ENCODE measurements at places on chromosomes 4 and X.

GRCh38 chr4:110637408-110638088, 14.7 kb upstream of the PITX2 start:
- DNase-seq = no peak

DNA sequence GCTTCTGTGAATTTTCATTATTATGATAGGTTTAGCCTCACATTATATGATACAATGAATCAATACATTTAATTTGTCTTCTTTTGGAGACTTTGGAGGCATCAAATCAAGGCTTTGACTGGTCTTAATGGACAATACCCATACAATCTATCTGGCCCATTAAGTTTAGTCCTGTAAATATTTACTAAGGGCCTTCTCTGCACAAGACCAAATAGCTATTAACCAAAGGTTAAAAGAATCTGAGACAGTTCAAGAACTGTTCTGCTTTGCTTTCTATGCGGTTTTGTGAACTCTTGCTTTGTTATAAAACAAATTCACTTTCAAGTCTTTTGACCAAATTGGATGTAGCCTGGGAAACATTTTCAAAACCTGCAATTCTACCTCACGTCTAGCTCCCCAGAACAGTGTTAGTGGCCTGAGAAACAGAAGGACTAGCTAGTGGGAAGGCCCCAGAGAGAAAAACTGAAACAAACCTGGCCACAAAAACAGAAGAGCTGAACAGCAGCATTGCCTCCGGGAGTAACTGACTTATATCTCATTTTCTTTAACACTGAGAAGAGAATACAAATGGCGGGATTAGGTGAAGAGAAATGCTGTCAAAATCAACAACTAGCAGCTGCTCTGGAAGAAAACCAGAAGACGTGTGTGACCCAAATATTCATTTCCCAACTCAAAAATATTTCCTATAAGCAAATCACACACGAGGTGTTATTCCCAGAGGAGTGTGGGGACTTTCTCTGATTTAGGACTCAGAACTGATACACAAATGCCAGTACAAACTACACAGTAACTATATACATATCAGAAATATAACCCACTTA, 548 bp downstream of the TLR1 start:
- no peak for DNase-seq

- no peak for DNase-seq
Measured at GRCh38 chr4:159070742-159071141, 32.1 kb upstream of the RAPGEF2 start.

DNA sequence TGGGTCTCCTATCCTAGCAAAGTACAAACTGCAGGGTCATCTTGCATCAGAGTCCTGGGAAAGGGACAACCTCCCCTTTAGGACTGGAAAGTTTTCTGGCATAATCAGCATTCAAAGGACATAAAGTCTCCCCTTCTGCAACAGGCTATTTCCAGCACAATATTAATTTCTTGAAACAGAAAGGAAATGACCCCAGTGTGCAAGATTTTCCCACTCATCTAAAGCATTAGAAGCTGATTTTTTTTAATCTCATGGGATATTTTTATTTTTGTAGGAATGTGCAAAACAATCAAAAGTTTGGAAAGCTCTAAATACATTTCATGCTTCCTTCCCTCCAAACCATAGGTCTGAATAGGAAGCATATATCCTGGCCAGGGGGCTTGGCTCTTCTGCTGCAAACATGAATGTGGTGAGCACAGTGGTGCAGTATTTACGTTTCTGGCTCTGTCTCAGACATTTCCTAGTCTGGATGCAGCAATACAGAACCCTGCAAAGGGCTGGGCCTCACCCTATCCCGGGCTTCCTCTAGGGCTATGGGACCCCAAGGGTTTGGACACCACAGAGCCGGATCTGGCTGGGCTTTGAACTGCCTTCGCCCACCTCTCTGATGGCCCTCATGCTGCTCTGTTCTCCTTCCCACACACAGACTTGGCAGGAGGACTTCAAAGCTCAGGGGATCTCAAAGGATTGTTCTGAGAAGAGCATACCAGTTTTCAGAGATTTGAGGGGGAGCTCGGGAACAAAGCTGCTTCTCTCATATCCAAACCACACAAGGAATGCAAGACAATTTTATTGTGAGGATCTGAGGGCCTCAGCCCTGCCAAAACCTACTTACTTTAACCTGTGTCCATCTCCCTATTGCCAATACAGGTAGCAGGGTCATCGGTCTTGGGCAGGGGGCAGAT, 64.9 kb downstream of the POLR2B start:
- no peak for DNase-seq

GRCh38 chr4:156293657-156294297, 340.1 kb upstream of the CTSO start:
- DNase-seq = no peak

GRCh38 chrX:13692771-13693231, 3.9 kb downstream of the RAB9A start:
- DNase-seq = no peak

DNA sequence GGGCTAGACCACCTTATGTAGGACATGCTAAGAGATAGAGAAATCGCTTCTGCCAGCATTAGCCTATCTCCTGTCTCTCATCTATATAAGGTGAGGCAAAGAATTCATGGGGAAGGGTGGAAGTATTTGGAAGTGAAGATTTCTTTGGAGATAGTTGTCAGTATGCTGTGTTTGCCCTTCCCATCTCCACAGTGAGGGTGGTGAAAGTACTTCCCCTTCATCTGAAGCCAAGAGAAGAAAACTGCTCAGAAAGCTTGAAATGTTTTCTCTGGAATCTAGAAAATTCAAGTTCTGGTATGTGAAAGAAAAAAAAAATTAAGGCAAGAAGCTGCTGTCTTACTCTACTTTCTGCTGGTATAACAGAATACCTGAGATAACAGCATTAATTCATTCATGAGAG, 12.3 kb upstream of the ADH5 start:
- no peak for DNase-seq

DNA sequence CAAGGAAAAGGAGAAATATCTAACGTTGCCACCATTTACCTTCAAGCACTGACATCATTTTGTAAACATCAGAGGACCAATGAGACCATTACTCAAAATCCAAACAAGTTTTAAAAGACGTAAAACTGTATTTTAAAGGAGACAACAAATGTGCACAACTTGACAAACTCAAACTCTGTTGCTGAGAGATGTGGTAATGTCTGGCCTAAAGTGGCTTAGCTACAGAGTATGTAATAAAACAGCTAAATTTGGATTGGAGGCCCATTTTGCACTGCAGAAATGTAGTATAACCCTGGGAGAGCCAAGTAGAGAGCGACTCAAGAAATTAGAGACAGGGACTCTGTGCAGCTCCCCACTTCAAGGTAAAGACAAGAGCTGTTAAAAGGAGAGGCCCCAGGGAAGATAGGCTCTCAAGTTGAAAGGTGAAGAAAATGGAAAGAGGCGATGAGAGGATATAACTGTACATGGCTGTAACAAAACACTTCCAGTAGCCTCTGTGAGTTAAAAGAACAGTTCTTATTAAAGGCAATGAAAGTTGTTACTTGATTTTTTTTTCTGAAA, 20.3 kb downstream of the UNC5C start:
- no peak for DNase-seq

- DNase-seq = no peak
Measured at GRCh38 chr4:169212981-169213380, 57.8 kb downstream of the SH3RF1 start.

GRCh38 chrX:123860983-123861382, 1.1 kb downstream of the XIAP start:
- no peak for DNase-seq

DNA sequence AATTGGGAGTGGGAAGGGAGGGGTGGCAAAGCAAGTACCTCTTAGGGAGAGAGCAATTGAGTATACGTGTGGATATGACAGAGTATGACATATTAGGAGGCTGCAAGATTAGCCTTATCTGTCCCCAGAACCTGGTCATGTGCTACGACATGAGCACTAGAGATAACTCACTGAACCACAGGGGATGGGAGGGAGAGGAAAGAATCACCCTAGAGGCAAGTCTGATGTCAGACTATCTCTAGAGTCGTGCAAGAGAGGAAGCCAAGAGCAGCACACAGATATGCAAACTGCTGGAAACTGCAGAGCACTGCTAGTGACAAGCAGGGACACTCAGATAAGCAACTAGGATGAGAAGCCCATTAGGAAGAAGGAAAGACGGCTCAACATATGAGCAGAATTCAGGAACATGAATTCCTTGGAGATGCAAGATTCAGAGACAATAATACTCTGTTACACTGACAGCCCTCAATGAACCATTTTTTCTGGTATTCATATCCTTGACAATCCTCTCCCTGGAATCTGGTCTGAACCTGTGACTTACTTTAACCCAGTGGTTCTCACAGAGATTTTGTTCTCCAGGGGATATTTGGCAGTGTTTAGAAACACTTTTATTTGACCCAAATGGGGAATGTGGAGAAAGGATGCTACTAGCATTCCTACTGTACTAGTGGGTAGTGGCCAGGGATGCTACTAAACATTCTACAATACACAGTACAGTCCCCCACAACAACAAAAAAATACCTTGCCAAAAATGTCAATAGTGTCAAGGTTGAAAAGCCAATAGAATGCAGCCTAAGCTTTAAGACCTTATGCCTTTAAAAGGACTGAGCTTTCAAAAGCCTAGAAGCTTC, 84.0 kb upstream of the BMP2K start:
- no peak for DNase-seq

DNA sequence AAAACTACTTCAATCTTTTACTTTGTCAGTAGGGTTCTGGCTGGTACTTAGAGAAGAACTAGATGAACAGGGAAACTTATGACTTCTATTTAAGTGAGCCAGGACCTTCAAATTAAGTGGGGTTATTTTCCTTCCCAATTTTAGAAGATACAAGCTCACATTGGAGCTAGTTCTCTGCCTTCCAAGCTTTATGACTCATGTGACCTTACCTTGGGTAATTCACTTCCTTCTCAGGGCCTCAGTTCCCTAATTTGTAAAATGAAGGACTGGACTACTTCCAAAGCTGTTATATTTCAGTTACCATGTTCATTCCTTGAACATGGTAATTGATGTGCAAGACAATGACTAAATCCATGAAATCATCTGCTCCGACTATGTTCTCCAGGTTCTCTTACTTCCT, 32.0 kb upstream of the DCX start:
- no peak for DNase-seq

- DNase-seq = no peak
Measured at GRCh38 chr4:27490315-27490714, 629.7 kb downstream of the STIM2 start.

Data from activated T-helper 1 cell treated with Interleukin-2 at 50 U/mL for 16 hours (primary cell).